ENCODE measurements at places on chromosomes 2 and 18. TPM values are rescaled to one million over a fixed set of nuclear protein-coding genes. Genes with fewer than 3 reads are reported as not detected.

CD8B2 gene
- not detected for polyA plus RNA-seq

MARCHF4 gene
- polyA plus RNA-seq, result 0.28 TPM

NDC80 gene
- polyA plus RNA-seq, result 5.6 TPM

BOLL gene
- not detected for polyA plus RNA-seq

RHBDD1 gene
- 20.9 TPM for polyA plus RNA-seq

LHCGR gene
- polyA plus RNA-seq, result 0.09 TPM

LTBP1 gene
- polyA plus RNA-seq, result 29.5 TPM

LAMA1 gene
- 29.0 TPM for polyA plus RNA-seq

GPR35 gene
- 10.1 TPM for polyA plus RNA-seq

CNDP1 gene
- polyA plus RNA-seq, result 0.74 TPM

EFEMP1 gene
- polyA plus RNA-seq, result 63.4 TPM

PAIP2B gene
- polyA plus RNA-seq, result 2.6 TPM

THOC1 gene
- 28.9 TPM for polyA plus RNA-seq

NIF3L1 gene
- 17.0 TPM for polyA plus RNA-seq

CHPF gene
- polyA plus RNA-seq, result 315 TPM

GRCh38 chr2:235945608-235946140 lies 222.5 kb downstream of the GBX2 start:
- DNase-seq, result no peak

DNA sequence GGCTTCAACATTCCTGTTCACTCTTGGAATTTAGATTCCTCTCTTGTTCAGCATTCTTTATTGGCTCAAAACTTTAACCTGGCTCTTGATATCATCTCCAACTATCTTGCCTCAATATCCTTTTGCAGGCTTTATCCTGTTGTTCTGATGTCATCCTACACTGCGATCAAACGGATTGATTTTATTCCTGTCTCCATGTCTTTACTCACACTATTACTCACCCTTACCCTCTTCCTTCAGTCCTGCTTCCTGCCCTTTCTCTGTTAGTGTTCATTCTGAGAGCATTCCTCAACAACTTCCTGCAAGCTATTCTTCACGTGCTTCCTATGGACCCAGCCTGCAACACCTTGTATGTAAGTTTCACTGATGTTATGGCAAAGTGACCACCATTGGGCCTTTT lies 264.7 kb downstream of the RNF152 start:
- DNase-seq, result no peak

GRCh38 chr2:86281066-86281700 lies 56.2 kb downstream of the REEP1 start:
- DNase-seq, result no peak

DNA sequence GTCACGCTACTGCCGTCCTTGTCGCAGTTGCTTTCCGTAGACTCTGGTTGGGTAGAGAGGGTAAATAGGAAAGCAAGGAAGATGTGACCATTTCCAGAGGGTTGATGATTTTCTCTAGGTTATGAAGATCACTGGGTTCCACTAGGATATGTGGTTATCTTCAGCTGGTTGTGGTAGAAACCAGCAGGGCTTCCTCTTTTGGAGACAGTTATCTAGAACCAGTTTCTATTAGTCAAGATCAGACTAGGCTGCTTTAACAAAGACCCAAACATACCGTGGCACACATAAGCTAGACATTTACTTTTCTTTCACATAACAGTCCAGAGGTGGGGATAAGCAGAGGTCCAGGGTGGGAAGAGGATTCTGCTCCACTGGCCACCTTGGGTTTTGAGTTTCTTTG lies 59.6 kb downstream of the FASTKD2 start:
- no peak for DNase-seq

- no peak for DNase-seq
These were observed 146.3 kb downstream of the LAMA3 start for GRCh38 chr18:23835506-23835905.

GRCh38 chr18:54904581-54904980 lies 54.7 kb downstream of the CCDC68 start:
- no peak for DNase-seq

GRCh38 chr2:232490221-232491138 lies 2.8 kb upstream of the ECEL1 start:
- no peak for DNase-seq

- DNase-seq, result no peak
These were observed 28.7 kb upstream of the HNMT start for GRCh38 chr2:137935591-137935990.

GRCh38 chr2:235784788-235785187 lies 290.9 kb downstream of the AGAP1 start:
- no peak for DNase-seq

GRCh38 chr18:21742315-21742687 lies 1.7 kb downstream of the MIB1 start:
- peak; percentile 15 for DNase-seq

GRCh38 chr2:173049831-173050230 lies 25.8 kb upstream of the MAP3K20 start:
- DNase-seq, result no peak

DNA sequence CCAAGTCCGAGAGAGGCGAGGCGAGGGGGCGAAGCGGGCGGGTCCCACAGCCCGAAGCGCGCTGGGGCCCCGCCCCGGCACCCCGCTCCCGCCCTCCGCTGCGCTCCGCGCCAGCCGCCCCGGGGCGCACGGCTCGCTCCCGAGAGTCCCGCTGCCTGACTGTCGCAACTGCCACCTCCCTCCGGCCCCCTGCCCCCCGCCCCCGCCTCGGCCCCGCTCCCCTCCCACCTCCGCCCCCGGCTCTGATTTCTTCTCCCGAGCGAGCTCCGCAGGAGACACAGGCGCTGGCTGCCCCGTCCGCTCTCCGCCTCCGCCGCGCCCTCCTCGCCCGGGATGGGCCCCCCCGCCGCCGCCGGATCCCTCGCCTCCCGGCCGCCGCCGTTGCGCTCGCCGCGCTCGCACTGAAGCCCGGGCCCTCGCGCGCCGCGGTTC lies at the start of gene WNT6:
TSS of gene WNT6 (plus strand) at position 250 of the 432 bp plus-strand sequence. CDS start 233 bp downstream, outside the sequence.
- no peak for DNase-seq

DNA sequence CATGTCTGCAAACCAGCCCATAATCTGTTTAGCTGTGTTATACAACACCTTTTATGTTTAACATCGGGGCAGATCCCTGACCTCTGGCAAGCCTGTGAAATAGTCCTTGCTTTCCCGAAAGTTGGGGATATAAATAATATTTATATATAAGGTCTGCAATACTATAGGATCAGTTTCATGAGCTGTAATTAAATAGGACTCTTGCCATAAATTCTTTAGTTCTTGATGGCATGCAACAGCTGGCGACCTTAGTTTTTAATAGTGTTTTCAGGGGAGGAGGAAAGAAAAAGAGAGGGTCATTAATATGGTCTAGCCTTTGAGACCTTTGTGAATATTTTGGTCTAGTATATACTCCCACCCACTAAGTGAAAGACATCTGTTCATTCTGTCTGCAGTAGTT lies 166.5 kb downstream of the MTX2 start:
- no peak for DNase-seq

- no peak for DNase-seq
These were observed 179.9 kb downstream of the IRS1 start for GRCh38 chr2:226619707-226620106.

GRCh38 chr2:45781464-45781811 lies 130.0 kb downstream of the PRKCE start:
- no peak for DNase-seq

- peak; percentile 80 for DNase-seq
These were observed at the start of gene PXDN for GRCh38 chr2:1744446-1745170. Gene PXDN, minus strand, starts transcription at chr2:1744515. Its CDS starts 60 bp downstream, at chr2:1744455.

GRCh38 chr2:119113489-119113770 lies 45.1 kb downstream of the C1QL2 start:
- DNase-seq, result no peak

DNA sequence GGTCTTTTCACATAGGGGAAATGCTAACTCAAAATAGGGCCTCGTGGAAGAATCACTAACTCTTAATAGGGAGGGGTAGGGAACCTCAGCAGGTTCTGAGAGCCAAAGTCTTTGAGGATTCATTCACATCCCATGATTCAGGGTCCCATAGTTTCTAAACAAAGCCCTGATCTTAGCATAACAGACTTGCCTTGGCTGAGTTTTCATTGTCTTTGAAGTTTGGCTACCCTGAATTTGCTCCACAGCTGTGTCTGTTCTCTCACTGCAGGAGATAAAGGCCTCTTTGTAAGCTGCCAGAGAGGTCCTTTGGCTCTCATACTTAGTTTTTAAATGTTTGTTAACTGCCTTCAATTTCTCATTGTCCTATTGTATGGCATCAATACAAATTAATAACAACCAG lies 54.5 kb downstream of the ZDBF2 start:
- no peak for DNase-seq

DNA sequence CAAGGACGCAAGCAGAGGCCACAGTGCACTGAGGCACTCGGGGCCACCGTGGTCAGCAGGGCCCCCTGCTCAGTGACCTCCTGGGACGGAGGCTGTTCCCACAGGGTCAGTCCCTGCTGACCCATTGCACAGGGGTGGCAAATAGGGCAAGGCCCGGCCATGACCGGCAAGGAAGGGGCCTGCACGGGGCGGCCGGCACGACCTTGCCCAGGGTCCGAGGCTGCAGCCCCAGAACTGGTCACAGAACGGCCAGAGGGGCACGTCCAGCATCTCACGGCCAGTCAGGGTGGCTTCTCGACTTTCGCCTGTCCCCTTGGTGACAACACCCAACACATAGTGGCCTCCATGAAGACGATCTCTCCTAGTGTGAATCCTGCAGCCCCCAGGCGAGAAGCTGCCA lies 27.6 kb upstream of the OTOS start:
- DNase-seq, result no peak

GRCh38 chr2:85889627-85890281 lies 964 bp upstream of the ST3GAL5 start:
- no peak for DNase-seq

DNA sequence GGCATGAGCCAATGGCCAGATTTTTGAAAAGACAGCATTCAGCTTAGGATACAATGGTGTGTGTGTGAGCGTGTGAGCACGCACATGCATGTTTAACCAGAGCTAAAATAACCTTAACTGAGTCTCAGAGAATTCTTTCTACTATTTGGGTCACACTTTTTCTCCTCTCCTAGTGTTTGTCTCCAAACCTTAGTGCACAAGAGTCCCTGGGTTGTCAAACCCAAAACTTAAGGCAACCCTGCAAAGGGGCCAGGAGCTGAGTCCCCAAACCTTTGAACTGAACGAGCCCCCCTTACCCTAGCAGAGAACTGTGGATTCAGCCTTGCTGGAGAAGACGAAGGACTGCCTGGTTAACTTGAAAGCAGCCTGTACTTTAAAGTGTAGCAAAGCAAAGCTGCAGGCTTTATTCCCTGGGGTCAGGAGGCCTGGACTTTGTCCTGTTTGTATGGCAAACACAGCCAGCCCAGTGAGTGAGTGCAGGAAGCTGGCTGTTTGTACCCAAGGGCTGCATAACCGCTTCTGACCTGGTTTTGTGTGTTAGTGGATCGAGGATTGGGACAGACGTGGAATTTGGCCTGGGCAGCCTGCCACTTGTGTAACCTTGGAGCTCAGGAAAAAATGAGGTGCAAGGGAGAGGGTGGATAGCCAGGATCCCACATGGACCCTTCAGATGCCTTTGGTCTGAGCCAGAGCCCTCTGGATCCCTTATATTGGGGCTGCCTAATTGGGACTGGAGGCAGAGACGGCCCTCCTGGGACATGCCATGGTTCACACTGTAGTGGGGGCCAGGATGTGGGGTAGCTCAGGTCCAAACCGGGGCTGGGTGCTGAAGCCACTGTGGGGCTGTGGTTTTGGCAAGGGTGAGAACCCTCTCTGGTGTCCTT lies 6.4 kb upstream of the PSMD1 start:
- peak; percentile 84 for DNase-seq

DNA sequence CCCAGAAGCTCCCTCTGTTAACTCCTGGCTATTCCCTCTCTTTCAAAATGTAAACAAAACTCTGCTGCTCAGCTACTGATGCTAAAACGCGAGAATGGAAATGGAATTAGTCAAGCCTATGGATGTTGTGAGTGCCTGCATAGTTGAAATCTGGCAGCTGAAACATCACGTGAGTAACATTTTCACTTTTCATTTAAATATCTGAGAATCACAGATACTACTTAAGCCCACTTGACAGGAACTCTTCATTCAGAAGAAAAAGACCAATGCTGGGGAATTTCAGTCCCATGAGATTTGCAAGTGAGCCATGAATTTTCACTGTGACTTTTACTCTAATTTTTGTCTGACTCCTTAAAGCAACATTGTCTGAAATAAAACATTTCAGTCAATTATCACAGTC lies 215.3 kb upstream of the SESTD1 start:
- DNase-seq, result no peak

GRCh38 chr2:240786871-240787311 lies 33.1 kb downstream of the KIF1A start:
- DNase-seq, result no peak

GRCh38 chr2:160660741-160661140 lies 167.1 kb upstream of the RBMS1 start:
- DNase-seq, result no peak

- DNase-seq, result no peak
These were observed 99.0 kb upstream of the CHAC2 start for GRCh38 chr2:53668624-53669026.

GRCh38 chr2:7468448-7468828 lies 551.2 kb downstream of the RNF144A start:
- no peak for DNase-seq

DNA sequence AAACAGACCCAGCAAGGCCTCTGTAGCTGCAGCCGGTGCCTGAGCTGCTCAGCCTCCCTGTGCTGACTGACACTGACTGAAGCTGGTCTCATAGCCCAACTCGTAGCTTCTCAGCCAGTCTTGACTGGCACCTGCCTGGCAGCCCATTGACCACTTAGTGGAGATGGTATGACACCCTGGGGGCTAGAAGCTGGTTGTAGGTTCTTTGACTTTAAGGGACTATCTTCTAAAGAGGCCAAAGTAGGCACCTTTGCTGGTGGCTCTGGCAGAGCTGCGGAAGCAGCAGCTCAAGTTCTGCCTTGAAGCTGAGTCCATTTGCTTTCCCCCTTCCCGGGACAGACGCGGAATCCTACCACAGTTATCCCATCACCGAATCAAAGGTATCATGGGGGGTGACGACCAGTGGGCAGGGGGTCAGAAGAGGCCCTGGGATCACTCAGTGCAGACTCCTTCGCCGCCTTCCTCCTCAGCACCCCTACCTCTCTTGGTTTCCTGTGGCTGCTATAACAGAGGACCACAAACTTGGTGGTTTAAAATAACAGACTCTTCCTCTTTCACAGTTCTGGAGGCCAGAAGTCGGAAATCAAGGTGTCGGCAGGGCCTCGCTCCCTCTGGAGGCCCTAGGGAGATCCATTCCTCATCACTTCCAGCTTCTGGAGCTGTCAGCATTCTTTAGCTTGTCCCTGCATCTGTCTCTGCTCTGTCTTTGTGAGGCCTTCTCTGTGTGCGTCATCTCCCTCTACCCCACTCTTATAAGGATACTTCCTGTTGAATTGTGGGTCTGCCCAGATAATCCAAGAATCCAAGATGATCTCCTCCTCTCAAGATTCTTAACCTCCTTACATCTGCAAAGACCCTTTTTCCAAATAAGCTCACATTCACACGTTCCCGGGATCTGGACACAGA lies 13.7 kb upstream of the FOSL2 start:
- DNase-seq, result no peak

- DNase-seq, result peak; percentile 71
These were observed 53.6 kb upstream of the EML6 start for GRCh38 chr2:54669677-54670484.

DNA sequence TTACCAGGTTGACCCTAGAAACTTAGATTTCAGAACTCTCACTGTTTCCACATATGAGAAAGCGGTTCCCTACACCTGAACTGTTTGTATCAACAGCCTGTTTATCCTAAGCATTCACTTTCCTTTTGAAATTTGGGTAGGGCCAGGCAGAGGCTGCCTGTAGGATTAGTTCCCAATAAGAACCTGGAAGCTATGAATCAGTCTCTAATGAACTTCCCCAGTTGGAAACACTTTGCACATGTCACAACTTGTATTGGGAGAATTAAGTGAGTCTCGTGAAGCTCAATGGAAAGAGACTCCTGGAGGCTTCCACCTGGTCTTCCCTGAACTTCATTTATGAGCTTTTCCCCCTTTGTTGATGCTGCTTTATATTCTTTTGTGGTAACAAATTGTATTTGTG lies 486.6 kb upstream of the HS6ST1 start:
- no peak for DNase-seq

All from hepatocyte (in vitro differentiated cells).